Lower lobe of right lung (tissue), 2 donors: ENCODE measurements at places on chromosomes 5 and 9. TPM values are rescaled to one million over a fixed set of nuclear protein-coding genes. Genes with fewer than 3 reads are reported as not detected.
A peak's percentile ranks its signal among the peaks of the same experiment; 100 is the strongest.

DNA sequence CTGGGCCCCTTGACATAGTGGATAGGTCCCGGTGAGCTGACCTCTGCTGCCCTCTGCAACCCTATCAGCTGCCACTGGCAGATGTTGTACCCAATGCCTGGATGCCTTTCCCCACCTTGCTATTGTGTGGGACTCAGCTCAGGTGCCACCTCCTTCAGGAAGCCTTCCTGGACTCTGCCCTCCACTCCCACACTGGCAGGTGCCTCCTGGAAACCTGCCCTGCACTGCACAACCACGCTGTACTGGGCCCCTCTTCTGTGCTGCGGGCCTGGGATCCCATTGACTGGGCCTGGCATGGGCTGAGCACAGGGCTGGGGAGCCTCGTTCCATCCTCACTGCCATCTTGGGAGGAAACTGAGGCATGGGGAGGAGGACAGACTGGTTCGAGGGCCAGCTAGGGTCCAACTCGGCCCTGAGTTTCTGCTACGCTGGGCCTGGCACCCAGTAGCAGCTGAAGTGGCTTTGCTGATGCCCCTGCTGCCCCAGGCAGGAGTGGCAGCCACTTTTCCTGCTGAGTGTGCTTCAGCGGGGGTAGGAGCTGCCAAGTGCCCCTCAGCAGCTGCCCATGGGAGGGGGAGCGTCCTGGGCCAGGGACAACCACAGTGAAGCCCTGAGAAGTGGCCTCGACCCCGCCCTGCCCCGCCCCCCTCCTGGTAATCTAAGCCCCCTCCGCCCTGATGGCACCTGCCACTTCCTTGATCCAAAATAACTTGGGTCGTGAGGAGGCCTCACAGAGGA is 1.3 kb downstream of the AK1 start:
- peaks cover 54% of the 10 kb centered on the region for H3K4me1 ChIP-seq
- H3K27ac ChIP-seq, result peak overlapping the region; percentile 78
- peak overlapping the region; percentile 67 for H3K4me3 ChIP-seq
- H3K27me3 ChIP-seq, result no peaks in the 10 kb centered on the region
- DNase-seq, result peak; percentile 77

- peaks cover 25% of the 10 kb centered on the region for H3K36me3 ChIP-seq
- H3K27me3 ChIP-seq, result no peaks in the 10 kb centered on the region
- H3K4me1 ChIP-seq, result no peaks in the 10 kb centered on the region
- no peak overlapping the region for H3K27ac ChIP-seq
- no peak overlapping the region for H3K4me3 ChIP-seq
- DNase-seq, result no peak
Observed at GRCh38 chr5:80810425-80810824, 149.7 kb upstream of the RASGRF2 start.

DNA sequence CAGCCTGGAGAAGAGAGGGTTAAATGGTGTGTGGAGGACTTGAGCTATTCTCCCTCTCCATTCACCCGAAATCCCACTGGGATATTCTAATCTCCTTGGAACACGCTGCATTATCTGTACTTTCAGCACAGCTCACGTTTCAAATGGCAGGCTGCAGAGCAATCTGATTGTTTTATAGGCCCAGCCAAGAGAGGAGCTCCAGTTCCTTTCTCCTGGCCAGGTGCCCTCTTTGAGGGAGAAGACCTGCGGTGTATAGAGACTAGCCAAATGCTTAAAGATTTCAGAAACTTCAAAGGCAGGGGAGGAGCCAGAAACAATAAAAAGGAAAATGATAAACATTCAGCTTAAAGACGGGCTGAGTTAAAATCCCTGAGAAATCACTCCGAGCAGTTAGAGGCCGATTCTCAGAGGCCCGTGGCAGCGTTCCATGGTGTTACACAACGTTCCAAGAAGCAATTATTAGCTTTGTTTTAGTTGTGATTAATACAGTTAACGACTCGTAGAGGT is 564.0 kb upstream of the KLF4 start:
- H3K27me3 ChIP-seq, result no peaks in the 10 kb centered on the region
- no peak overlapping the region for H3K4me3 ChIP-seq
- peaks cover 27% of the 10 kb centered on the region for H3K4me1 ChIP-seq
- H3K36me3 ChIP-seq, result no peaks in the 10 kb centered on the region
- peak overlapping the region; percentile 14 for H3K27ac ChIP-seq
- peak; percentile 56 for DNase-seq

DNA sequence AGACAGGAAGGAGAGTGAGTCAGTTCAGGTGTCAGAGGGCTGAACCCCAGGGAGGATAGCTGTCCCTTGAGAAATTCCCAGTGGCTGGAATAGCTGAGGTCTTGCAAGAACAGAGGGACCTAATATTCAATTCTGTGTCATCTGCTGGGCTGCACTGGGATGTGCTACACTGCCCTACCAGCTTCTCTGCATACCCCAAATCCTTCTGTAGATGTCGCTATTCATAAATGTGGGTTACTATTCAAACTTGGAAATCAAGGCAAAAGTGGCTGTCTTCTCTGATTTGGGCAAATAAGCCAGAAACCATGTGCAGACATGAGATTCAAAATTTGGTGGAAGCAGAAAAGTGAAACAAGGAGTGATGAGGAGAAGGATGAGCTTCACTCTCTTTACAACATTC is 16.3 kb downstream of the TNFSF8 start:
- no peaks in the 10 kb centered on the region for H3K27me3 ChIP-seq
- DNase-seq, result no peak
- H3K27ac ChIP-seq, result no peak overlapping the region
- peaks cover 9% of the 10 kb centered on the region for H3K4me1 ChIP-seq
- no peaks in the 10 kb centered on the region for H3K36me3 ChIP-seq

- no peak overlapping the region for H3K27ac ChIP-seq
- no peaks in the 10 kb centered on the region for H3K27me3 ChIP-seq
- no peak for DNase-seq
- peaks cover 4% of the 10 kb centered on the region for H3K4me1 ChIP-seq
- H3K4me3 ChIP-seq, result no peak overlapping the region
Observed at GRCh38 chr5:165497707-165498106, 1992.3 kb downstream of the MAT2B start.

GRCh38 chr9:124339603-124340146 is 75.6 kb downstream of the PSMB7 start:
- H3K36me3 ChIP-seq, result peaks cover 93% of the 10 kb centered on the region
- H3K27me3 ChIP-seq, result no peaks in the 10 kb centered on the region
- peaks cover 20% of the 10 kb centered on the region for H3K4me1 ChIP-seq

DNA sequence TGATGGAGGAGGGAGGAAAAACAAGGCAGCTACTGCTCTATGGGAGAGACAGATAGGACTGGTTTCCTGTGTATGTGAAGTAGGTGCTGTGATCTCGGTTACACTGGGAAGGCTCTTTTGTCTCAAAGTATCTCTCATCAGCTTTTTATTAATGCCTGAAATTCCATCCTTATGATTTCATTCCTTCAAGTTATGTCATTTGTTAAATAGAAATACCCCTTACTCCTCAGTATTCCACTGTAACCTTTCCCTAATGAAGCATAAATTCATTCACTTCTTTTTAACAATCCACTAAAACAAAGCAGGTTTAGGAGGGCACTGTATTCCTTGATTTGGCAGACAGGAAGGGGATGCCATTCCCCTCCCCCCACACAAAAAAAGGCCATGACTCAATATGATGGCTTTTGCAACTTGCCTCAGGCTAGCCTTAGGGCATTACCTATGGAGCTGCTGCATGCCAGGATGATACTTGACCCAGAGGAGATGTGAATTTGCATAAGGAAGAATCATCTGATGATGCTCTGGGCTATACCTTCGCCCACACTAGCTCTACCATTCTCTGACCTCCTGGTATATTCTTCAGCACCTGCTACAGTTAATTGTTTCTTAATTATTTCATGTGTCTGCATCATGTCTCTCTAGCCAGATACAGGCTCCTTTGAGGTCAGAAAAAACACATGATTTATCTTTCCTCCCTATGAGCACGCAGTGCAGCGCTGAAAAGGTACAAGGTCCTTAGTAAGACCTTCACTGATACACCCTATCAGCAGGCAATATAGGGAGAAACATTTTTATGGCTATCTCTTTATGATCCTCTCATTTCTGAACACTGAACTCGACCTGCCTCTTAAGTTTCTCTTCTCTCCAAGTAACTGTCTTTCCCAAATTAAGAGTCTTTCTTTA is 26.3 kb downstream of the NR3C1 start:
- H3K36me3 ChIP-seq, result no peaks in the 10 kb centered on the region
- H3K27ac ChIP-seq, result no peak overlapping the region
- no peak for DNase-seq
- H3K4me1 ChIP-seq, result peaks cover 31% of the 10 kb centered on the region
- H3K4me3 ChIP-seq, result no peak overlapping the region
- H3K27me3 ChIP-seq, result no peaks in the 10 kb centered on the region

GRCh38 chr5:54159893-54160195 is 150.5 kb downstream of the ARL15 start:
- H3K36me3 ChIP-seq, result peaks cover 3% of the 10 kb centered on the region
- H3K4me1 ChIP-seq, result no peaks in the 10 kb centered on the region
- no peaks in the 10 kb centered on the region for H3K27me3 ChIP-seq
- no peak for DNase-seq

DNA sequence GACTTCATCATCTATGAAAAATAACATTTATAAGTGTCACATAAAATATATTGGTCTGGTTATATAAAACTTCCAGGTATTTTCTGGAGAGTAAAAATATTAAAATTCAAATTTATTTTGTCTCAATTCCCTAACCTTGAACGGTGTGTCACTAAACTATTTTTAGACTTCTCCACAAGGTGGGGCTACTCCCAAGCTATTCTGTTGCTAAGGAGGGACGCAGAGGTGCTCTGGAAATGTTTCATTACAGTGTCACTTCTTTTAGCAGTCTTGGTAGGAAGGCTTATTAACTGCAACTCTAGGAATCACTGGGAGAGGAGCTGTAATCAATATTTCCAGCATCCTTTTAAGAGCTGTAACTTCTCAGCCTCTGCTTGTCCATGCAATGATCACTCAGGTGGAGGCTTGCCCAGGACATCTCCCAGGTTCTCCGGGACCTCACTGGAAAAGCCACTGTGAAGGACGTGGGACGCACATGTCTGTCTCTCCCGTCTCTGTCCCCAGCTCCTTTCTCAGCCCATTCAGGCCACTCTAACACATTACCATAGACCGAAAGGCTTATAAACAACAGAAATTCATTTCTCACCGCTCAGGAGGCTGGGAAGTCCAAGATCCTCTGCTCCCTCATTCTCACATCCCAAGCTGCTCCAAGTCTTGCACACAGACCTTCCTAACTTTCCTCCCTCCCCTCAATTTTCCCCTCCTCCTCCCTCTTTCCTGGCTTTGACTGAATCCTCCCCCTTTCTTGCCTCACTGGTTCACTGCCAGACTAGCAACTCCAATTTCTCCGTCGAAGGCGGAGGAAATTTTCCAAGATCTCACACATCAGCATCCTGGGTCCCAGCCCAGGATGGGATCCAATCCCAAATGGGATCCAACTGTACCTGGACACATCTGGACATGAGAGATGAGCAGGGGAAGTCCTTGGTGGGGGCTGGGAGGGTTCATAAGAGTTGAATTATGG is 32.7 kb upstream of the DNAH5 start:
- no peaks in the 10 kb centered on the region for H3K4me1 ChIP-seq
- no peaks in the 10 kb centered on the region for H3K36me3 ChIP-seq
- no peak for DNase-seq
- no peak overlapping the region for H3K27ac ChIP-seq

- H3K4me1 ChIP-seq, result no peaks in the 10 kb centered on the region
- no peak for DNase-seq
- H3K4me3 ChIP-seq, result no peak overlapping the region
- H3K36me3 ChIP-seq, result no peaks in the 10 kb centered on the region
- H3K27ac ChIP-seq, result no peak overlapping the region
Observed at GRCh38 chr5:146440870-146441495, 6.2 kb upstream of the TCERG1 start.

DNA sequence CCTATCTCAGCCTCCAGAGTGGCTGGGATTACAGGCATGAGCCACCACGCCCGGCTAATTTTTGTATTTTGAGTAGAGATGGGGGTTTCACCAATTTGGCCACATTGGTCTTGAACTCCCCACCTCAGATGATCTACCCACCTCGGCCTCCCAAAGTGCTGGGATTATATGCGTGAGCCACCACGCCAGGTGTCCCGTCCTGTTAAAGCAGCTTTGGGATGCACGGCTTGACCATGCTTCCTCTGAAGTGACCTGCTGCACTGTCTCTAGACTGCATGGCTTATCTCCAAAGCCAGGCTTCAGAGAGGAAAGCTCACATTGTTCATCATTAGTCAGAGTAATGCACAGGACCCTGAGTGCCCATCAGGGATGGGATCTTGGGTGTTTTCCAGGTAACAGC is 45.4 kb downstream of the SEMA4D start:
- H3K4me1 ChIP-seq, result peaks cover 4% of the 10 kb centered on the region
- no peaks in the 10 kb centered on the region for H3K27me3 ChIP-seq
- peaks cover 10% of the 10 kb centered on the region for H3K36me3 ChIP-seq
- H3K4me3 ChIP-seq, result no peak overlapping the region
- no peak for DNase-seq

Gene PCDHGC4
- 1.5 TPM for total RNA-seq

GRCh38 chr9:34551751-34552605 is 29.2 kb upstream of the ENHO start:
- no peak overlapping the region for H3K27ac ChIP-seq
- no peaks in the 10 kb centered on the region for H3K4me1 ChIP-seq
- H3K4me3 ChIP-seq, result no peak overlapping the region
- peaks cover 20% of the 10 kb centered on the region for H3K27me3 ChIP-seq

- H3K27ac ChIP-seq, result no peak overlapping the region
- no peaks in the 10 kb centered on the region for H3K27me3 ChIP-seq
- DNase-seq, result no peak
- no peaks in the 10 kb centered on the region for H3K36me3 ChIP-seq
- no peaks in the 10 kb centered on the region for H3K4me1 ChIP-seq
- no peak overlapping the region for H3K4me3 ChIP-seq
Observed at GRCh38 chr9:99635032-99635431, 186.7 kb upstream of the NR4A3 start.

Gene TAF1L
- total RNA-seq, result not detected

Gene LCN15
- total RNA-seq, result not detected

DNA sequence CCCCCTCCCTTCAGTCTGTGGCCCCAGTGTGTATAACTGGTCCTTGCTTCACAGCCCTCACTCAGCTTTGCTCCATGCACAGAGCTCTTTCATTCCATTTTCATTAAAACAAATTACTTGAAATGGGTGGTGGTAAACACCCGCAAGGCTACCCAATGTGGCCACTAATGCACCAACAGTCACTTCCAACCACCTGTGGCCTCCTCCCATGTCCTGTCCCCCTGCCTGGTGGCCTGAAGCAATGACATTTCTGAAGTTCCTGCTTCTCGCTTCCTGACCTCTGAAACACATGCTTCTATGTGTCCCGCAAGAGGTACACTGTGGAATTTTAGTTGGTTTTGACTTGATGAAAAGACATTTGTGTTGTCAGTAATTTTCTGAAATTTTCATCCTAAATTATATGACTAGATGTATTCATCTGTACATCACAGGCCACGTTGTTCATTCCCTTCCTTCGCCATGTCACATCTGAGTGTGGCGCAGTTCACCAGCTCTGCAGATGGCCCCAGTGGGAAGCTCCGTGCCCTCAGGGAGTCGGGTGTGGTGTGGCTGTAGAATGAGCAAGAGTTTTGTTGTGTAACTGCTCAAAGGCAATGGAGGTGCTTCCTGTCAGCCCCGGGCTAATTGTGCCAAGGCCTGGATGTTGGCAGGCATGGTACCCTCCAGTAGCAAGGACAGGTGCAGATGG is 9.6 kb downstream of the ROPN1L start:
- no peaks in the 10 kb centered on the region for H3K27me3 ChIP-seq
- H3K27ac ChIP-seq, result no peak overlapping the region
- DNase-seq, result no peak
- no peaks in the 10 kb centered on the region for H3K36me3 ChIP-seq
